NCI-H1417 treated with DMSO at 0.1 percent for 48 hours (cell line): ENCODE measurements at places on chromosomes 7 and 10.

DNA sequence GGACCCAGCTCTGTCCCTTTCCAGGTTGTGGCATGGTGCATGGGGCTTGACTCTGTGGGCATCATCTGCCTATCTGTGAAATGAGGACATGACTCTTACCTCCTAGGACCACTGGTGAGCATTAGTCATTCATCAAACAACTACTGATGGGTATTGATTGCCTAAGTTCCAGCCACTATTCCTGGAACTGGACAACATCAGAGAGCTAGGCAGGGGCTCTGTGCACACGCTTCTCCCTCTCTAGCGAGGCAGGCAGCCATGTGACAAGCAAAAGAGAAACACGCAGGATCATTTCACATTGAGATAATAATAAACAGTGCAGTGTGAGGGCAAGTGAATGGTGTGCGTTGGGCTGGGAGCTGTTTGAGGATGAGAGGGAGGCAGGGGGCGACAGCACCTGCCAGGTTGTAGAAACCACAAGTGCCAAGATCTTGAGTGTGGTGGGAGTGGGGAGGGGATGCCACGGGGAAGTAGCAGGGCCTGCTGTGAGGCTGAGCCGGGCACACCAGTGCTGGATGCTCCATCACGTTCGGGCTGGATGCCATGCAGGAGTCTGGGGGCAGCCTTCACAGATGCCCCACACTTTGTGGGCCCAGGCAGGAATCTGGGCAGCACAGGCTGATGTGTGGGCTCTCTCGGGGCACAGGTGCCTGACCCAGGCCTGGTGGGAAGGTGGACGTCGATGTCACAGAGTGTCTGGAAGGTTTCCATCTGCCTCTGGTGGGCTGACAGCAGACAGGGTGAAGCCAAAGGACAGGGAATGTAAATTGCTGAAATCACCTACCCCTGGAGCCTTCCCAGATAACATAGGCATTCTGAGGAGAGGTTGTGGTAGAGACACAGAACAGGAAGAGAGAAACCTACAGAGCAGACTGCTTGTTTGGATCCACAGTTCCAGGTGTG is 405.5 kb downstream of the RPS24 start:
- no peak for DNase-seq

GRCh38 chr7:67955061-67955460 is 958.4 kb downstream of the TYW1 start:
- no peak for DNase-seq

DNA sequence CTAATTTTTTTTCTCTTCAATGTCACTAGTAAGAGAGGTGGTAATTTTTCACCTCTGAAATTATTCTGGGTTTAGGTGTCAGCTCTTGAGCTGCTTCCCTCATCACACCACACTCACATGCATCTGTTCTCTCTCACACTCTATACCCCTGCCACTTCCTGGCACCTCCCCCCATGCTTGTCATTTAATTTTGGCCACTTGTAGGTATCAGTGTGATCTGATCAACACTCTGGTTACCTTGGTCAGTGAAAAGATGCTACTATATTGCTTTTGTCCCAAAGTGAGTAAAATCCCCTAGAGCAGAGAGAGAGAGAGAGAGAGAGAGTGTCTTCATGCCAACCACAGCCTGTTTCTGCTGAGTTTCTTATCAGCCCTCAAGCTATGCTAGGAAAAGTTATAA is 42.5 kb downstream of the STK17A start:
- DNase-seq = no peak

DNA sequence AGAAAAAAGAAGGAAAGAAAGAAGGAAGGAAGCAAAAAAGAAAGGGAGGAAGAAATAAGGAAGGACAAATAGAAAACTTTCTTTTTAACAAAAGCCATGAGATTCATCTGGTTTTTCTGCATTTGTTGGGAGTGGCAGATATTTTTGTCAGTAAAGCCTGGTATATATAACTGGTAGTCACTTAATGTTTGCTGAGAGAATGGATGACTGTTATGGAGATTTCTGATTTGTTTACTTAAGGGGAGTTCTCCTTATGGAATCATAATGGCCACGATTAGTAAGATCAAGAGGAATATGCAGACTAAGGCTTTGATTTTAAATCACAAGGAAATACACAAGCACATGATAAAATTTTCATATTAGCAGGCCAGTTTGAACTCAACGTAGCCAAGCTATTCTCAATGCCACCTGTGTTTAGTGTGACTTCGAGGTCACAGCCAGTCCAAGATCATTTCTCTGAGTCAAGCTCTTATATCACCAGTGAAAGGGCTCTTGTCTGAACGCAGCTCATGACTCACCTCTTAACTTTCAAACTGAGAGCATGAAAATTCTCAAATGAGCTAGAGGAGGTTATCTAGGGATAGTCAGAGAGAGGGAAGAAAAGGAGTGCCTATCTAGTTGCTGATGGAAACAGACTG is 445.1 kb upstream of the ZMIZ1 start:
- DNase-seq = no peak

GRCh38 chr7:14125998-14126397 is 136.5 kb upstream of the ETV1 start:
- DNase-seq = no peak

DNA sequence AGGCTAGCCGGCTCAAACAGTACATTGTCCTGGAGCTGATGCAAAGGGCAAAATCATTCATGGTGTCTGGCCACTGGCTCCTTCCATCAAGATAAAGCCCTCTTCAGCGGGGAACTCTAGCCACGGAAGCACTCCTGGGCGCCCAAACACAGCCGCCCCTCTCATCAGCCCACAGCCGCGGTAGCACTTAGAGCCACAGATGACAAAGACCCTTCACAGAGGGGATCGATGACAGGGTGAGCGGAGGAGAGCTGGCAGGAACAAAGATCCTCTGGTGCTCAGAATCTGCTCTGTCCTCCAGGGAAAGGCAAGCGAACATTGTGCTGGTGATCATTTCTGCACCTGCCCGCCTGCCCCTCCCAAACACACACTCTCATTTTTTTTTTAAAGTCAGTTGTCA is 222.2 kb upstream of the NRP1 start:
- no peak for DNase-seq
